ENCODE measurements at places on chromosomes 4 and X. TPM values are rescaled to one million over a fixed set of nuclear protein-coding genes. Genes with fewer than 3 reads are reported as not detected.

AFF2 gene
- not detected for total RNA-seq

PCYT1B gene
- 1.4 TPM for total RNA-seq

HERC3 gene
- total RNA-seq: 2.3 TPM

FOXP3 gene
- not detected for total RNA-seq

STATH gene
- total RNA-seq: not detected

SSX4B gene
- total RNA-seq: 0.53 TPM

SCML1 gene
- total RNA-seq: 7.7 TPM

MAGEA3 gene
- 182 TPM for total RNA-seq

ADAM29 gene
- total RNA-seq: not detected

TREX2 gene
- total RNA-seq: 0.69 TPM

ZDHHC15 gene
- 0.05 TPM for total RNA-seq

CXCL11 gene
- not detected for total RNA-seq

KLB gene
- not detected for total RNA-seq

GYG2 gene
- not detected for total RNA-seq

SSX2 gene
- total RNA-seq: 4.5 TPM

SLC4A4 gene
- 0.88 TPM for total RNA-seq

SOWAHD gene
- total RNA-seq: not detected

IQSEC2 gene
- total RNA-seq: 7.6 TPM

AKAP14 gene
- total RNA-seq: not detected

ERAS gene
- total RNA-seq: not detected

ANXA10 gene
- 0.50 TPM for total RNA-seq

CPLX1 gene
- total RNA-seq: 0.05 TPM

STK32B gene
- 28.3 TPM for total RNA-seq

TKTL2 gene
- not detected for total RNA-seq

IL1RAPL1 gene
- total RNA-seq: 35.0 TPM

SLC9B1 gene
- total RNA-seq: 1.5 TPM

SPATA4 gene
- total RNA-seq: 0.05 TPM

RAB41 gene
- total RNA-seq: not detected

FDCSP gene
- not detected for total RNA-seq

AWAT2 gene
- not detected for total RNA-seq

NWD2 gene
- total RNA-seq: not detected

PNMA6F gene
- total RNA-seq: not detected

FGF5 gene
- not detected for total RNA-seq

STAP1 gene
- not detected for total RNA-seq

CISD2 gene
- total RNA-seq: 25.4 TPM

PASD1 gene
- 0.05 TPM for total RNA-seq

TAB3 gene
- 13.0 TPM for total RNA-seq

CXCL10 gene
- not detected for total RNA-seq

SSX1 gene
- total RNA-seq: 0.72 TPM

IBSP gene
- total RNA-seq: not detected
